ENCODE measurements at places on chromosomes 1 and 21.

- DNase-seq: no peak
Measured at GRCh38 chr1:236091933-236092318, 27.0 kb upstream of the NID1 start.

DNA sequence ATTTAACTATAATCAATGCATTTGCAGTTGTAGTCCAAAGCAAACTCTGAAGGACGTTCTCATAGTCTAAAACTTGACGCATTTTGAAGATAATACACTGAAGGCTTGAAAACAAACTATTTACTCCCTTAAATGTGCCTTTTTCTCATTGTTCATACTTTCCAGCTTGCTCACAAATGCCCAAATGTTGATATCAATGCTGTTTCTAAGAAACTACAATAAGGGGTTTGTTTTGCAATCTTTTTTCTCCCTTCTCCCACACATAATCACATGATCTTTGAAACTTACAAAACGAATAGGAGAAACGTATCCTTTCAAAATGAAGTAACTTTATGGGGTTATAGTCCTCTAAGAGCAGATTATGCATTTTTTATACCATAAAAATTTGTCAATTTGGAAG is 508.7 kb downstream of the DPYD start:
- DNase-seq: no peak

GRCh38 chr1:195394567-195394966 is 1213.7 kb downstream of the KCNT2 start:
- DNase-seq: no peak

GRCh38 chr1:245412306-245412705 is 257.5 kb downstream of the KIF26B start:
- no peak for DNase-seq

DNA sequence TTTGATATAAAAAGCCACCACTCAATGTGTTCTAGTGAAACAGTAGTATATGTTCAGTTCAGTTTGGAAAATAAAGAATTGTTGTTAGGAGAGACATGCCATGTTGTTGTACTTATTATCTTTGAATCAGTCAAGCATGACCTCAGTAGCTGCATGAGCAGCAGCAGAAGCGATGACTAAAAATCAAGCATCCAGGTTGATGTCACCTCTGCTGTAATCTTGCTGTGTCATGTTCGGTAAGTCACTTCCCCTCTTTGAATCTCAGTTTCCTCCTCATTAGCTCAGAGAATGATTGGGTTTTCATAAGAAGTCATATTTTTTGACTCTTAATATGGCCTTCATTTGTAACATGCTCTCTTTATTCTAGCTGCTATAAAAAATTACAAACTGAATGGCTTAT is 428.4 kb upstream of the B3GALT2 start:
- DNase-seq: no peak

- DNase-seq: no peak
Measured at GRCh38 chr1:205449750-205450443, 5.9 kb downstream of the BLACAT1 start.

DNA sequence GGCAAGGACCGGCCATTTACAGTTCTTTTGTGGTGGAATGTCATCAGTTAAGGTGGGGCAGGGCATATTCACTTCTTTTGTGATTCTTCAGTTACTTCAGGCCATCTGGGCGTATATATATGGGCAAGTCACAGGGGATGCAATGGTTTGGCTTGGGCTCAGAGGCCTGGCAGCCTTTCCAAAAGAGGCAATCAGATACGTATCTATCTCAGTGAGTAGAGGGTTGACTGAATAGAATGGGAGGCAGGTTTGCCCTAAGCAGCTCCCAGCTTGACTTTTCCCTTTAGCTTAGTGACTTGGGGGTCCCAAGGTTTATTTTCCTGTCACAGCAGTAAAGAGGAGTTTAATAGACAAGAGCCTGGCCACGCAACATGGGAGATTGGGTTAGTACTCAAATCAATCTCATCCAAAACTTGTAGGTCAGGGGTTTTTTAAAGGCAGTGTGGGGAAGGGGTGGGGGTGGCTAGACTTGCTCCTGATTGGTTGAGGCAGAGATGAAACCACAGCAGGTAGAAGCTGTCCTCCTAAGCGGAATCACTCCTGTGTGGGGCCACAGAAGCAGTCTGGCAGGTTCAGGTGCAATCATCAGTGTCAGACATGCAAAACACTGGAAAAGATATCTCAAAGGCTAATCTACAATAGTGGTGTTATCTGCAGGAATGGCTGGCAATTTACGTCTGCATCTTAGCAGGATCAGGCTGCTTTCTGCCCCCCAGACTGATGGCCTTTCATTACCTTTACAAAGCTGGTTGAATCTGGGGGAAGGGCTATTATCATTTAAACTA is 112.9 kb downstream of the TLR5 start:
- no peak for DNase-seq

GRCh38 chr1:45802343-45803298 is 791 bp upstream of the MAST2 start:
- DNase-seq: no peak

Data from activated naive CD4-positive, alpha-beta T cell (primary cell).